Germinal center (tissue), 1 donor: ENCODE measurements at places on chromosomes 4 and X.

DNA sequence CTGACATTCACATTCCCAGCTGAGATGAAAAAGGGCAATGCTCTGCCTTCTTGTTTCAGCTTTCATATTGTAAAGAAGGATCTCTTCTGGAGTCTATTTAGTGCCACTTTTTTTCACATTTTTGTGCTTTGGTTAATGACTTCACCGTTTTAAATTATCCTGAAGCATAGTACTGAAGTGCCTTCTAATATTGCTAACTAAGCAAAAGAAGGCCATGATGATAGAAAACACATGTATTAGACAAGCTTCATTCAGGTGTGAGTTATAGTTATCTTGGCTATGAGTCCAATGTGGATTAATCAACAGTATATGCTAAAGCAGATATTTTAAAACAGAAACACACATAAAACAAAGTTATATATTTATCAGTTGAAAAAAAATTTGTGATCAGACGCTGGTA, 40.4 kb downstream of the NXT2 start:
- no peak for DNase-seq

GRCh38 chr4:28665306-28665705, 1804.7 kb downstream of the STIM2 start:
- DNase-seq: no peak

DNA sequence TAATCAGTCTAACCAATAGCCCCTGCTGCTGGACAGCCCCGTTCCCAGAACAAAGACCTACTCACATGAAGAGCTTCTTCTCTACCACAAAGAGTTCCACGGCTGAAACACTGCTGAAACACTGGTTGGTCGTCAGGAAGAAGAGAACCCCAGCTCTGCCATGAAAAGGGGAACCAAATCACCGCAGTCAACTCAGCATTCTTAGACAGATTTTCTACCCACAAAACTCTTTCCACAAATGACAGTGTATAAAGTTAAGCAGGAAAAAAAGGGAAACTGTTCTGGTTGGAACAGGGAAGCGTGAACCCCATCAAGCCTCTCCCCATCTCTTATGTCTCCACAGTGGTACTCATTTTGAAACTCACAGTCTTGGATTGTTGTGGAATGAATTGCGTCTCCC, 57.3 kb downstream of the ABCG2 start:
- no peak for DNase-seq

- DNase-seq: no peak
Measured at GRCh38 chr4:177860171-177860570, 417.9 kb upstream of the AGA start.

GRCh38 chr4:1410491-1411325, 4.5 kb upstream of the NKX1-1 start:
- peak; percentile 58 for DNase-seq

GRCh38 chr4:54802336-54802735, 144.6 kb downstream of the KIT start:
- DNase-seq: no peak

- no peak for DNase-seq
Measured at GRCh38 chr4:24278693-24279092, 305.7 kb downstream of the DHX15 start.

DNA sequence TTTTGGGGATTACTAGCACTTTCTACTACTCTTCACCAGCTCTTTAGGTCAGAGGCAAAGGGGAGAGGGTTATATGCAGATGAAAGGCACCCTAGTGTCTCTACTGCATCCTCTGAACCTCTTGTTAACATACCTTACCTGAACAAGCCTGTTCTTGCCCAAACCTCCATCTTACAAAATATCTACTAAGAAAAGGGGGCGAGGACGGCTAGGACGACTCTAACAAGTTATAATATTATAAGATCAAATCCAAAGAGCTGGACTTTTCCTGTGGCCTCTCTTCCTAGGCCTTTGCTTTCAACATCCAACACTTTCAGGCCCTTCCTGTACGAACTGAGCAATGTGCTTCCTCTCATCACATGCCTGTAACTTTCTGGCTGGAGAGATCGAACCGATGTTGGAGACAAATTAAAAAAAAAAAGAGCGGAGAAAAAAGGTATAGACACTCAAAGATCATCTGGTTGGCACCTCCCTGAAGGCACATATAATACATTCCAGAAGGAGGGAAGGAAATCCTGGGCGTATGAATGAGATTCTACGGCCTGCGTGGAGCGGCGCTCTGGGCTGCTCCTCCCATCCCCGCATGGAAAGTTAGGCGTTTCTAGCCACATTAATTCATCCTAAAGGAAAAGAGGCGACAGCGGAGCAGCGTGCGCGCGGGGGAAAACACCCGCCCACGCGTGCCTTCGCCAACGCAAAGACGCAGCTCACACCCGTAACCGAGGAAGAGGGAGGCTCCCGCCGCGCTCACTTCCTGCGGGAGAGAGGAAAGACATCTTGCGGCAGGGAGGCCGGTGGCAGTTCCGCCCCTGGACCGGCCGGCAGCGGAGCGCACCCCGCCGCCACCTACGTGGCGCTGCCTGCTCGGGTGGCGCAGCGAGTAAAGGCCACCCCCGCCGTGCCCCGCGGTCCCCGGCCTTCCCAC, 808 bp downstream of the PRDM5 start:
- peak; percentile 3 for DNase-seq

GRCh38 chr4:111982089-111982488, 163.2 kb upstream of the FAM241A start:
- no peak for DNase-seq

DNA sequence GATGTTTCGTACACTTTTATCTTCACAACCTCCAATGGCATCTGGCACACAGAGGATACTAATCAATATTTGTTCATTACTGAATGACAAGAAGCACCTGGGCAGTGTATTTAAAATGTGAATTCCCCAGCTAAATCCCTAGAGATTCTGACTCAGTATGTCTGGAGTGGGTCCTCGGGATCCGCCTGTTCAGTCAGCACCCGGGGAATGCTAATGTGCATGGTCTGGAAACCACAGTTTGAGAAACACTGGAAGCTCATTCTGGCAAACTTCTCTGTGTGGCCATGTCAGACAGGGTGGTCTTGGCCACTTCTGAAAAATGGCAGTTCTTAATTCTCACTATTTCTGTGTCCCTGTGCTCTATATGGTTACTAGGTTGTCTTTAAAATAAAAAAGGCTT, 138.8 kb upstream of the VCX start:
- DNase-seq: no peak

- peak; percentile 75 for DNase-seq
Measured at GRCh38 chr4:146059865-146060264, 115.7 kb upstream of the LSM6 start.

DNA sequence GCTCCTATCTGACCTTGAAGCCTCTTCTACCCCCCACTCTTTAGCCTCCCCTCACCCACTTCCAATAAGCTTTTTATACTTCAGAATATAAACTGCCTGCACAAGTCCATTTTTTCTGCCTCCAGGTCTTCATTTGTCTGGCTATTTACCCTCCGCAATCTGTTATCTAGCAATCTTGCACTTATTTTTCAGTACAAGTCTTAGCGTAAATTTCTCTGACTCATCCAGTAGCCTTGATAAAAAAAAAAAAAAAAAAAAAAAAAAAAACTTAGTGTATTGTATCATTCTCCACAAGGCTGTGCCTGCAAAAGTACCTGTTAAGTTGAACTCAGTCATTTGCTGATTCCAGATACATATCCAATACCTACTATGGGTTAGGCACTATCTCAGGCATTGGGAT, 219.5 kb upstream of the DKK2 start:
- no peak for DNase-seq

DNA sequence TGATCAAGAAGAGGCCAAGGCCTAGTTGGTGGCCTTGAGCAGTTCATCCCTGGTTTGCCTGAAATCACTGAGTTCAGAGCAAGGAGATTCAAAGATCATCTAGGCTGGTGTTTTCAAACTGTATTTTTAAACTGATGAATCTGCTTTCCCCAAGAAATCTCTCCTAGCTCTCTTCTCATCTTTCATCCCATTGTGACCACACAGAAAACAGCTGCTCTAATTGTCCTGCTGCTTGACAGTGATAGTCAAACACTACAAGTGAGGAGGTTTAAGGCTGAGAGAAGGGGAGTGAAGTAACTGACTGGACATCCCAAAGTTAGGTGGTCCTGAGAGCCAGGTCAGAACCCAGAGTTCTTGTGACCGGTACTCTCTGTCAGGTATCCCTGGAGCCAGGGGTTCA, 91.5 kb downstream of the LNX1 start:
- no peak for DNase-seq

DNA sequence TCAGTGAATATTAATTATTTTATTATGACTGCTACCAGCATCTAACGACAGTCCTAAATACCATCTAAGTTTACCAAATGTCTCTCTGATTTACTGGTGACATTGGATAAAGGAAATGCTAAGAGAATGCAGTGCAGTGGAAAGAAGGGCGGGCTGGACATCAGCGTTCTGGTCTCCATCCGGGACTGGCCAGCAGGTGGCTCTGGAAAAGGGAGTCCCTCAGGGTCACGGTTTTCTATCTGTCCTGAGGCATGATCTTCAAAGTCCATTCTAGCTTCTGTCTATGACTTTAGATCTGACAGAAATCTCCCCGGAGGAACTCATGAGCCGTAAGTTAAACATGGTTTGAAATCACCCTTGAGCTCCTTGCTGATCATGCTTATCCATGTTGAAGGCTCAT, 3.3 kb downstream of the TRIM2 start:
- no peak for DNase-seq

GRCh38 chr4:185693548-185694215, 118.3 kb downstream of the SORBS2 start:
- no peak for DNase-seq

DNA sequence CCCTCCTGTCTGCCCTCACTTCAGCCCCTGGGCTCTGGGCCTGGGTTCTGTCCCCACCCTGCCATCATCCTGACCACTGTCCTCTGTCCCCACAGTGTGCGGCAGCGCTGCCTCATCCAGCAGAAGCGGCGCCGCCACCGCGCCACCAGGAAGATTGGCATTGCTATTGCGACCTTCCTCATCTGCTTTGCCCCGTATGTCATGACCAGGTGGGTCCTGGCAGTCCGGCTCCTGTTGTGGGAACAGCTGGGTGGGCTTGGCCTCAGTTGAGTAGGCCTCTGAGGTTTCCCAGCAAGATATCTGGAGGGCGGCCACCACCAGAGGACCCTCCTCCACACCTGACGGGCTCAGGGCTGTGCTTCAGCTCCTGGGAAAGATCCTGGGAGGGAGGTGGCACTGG, 2.2 kb downstream of the GPR78 start:
- DNase-seq: no peak

- DNase-seq: no peak
Measured at GRCh38 chr4:41160856-41161255, 53.5 kb downstream of the APBB2 start.

DNA sequence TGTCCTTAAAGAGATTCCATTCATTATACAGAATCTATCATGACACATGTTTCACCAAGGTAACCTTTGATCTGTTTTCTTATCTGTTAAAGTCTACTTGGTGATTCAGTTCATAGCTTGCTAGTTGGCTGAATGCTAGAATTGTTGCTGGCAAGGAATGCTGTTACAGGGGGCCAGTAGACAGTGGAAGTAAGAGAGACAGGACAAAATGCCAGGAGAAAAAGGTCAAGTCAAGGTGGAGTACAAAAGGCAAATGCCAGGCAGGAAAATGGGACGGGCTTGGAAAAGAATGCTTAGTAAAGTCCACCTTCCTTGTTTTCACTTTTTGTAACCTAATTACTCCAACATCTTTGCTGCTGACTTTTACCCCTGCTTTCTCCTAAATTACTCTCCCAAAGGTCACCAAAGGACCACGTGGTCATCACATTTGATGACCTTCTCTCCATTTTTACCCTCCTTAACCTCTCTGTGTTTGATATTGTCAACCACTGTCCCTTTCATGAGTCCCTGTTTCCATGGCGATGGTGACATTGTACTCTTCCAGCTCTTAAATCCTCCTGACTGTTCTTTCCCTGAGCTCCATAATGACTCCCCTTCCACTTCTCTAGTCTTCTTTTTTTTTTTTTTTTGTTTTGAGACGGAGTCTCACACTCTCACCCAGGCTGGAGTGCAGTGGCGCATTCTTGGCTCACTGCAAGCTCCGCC, 24.5 kb upstream of the TAPT1 start:
- no peak for DNase-seq
